ENCODE measurements at places on chromosomes 1 and 21. TPM values are rescaled to one million over a fixed set of nuclear protein-coding genes. Genes with fewer than 3 reads are reported as not detected.

TSACC gene
- not detected for total RNA-seq

ETV3 gene
- total RNA-seq = 12.1 TPM

SPOCD1 gene
- 63.8 TPM for total RNA-seq

C4BPB gene
- total RNA-seq = not detected

IL10 gene
- not detected for total RNA-seq

ECM1 gene
- 72.5 TPM for total RNA-seq

MYBPH gene
- total RNA-seq = not detected

RXFP4 gene
- total RNA-seq = not detected

PDZK1 gene
- total RNA-seq = 0.33 TPM

PRKAB2 gene
- 22.1 TPM for total RNA-seq

THEM5 gene
- not detected for total RNA-seq

LENEP gene
- total RNA-seq = 0.33 TPM

CD48 gene
- not detected for total RNA-seq

PTCH2 gene
- total RNA-seq = 0.33 TPM

CAPN8 gene
- total RNA-seq = not detected

C1orf74 gene
- 2.4 TPM for total RNA-seq

SYTL1 gene
- 0.07 TPM for total RNA-seq

SPRR2E gene
- not detected for total RNA-seq

KLHDC8A gene
- not detected for total RNA-seq
